Esophagus muscularis mucosa (tissue), 4 donors: ENCODE measurements at places on chromosomes 1 and 21. TPM values are rescaled to one million over a fixed set of nuclear protein-coding genes. Genes with fewer than 3 reads are reported as not detected.
A peak's percentile ranks its signal among the peaks of the same experiment; 100 is the strongest.

LY9 gene
- total RNA-seq, result not detected

SDE2 gene
- total RNA-seq, result 22.5 TPM

SLC25A34 gene
- 0.69 TPM for total RNA-seq

RXFP4 gene
- not detected for total RNA-seq

SPRR2A gene
- 2.5 TPM for total RNA-seq

OR2G6 gene
- total RNA-seq, result not detected

ZP4 gene
- not detected for total RNA-seq

OR2M5 gene
- not detected for total RNA-seq

TINAGL1 gene
- 354 TPM for total RNA-seq

MNDA gene
- 2.6 TPM for total RNA-seq

DNA sequence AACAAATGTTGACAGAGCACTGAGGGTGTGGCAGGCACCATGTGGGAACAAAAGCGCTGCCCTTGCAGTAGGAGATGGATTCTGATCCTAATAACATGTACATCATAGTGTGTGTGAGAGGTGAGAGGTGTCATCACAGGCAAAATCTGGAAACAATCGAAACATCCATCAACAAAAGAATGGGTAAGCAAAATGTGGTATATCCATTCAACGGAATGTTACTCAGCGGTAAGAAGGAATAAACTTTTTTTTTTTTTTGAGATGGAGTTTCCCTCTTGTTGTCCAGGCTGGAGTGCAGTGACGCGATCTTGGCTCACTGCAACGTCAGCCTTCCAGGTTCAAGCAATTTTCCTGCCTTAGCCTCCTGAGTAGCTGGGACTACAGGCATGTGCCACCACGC, 112.3 kb downstream of the ACTL8 start:
- DNase-seq, result no peak

GRCh38 chr1:68234094-68234493, 1.8 kb upstream of the WLS start:
- no peak for DNase-seq

GRCh38 chr21:26572702-26573381, at the start of gene CYYR1:
Gene CYYR1, minus strand, starts transcription at chr21:26573286. Its CDS starts 346 bp downstream, at chr21:26572940.
- DNase-seq, result no peak

DNA sequence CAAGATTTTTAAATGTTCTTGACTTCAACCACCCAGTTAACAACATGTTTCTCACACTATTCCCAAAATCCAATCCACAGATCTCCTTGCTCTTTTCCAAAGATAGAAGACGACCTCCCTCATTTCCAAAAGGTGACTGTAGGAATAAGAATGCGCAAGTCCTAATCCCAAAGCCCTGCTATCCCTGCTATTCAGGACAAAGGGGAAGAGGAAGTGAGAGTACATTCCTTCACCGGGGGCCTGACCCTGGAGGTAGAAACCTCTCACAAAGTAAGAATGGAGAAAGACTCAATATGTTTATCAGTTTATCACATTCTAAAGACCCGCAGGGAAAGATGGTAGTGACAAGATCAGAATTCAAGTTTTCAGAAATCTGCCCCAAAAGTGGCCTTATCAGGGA, 55.7 kb downstream of the PLEKHA6 start:
- no peak for DNase-seq

GRCh38 chr1:230248889-230249270, 177.3 kb downstream of the PGBD5 start:
- DNase-seq, result no peak

DNA sequence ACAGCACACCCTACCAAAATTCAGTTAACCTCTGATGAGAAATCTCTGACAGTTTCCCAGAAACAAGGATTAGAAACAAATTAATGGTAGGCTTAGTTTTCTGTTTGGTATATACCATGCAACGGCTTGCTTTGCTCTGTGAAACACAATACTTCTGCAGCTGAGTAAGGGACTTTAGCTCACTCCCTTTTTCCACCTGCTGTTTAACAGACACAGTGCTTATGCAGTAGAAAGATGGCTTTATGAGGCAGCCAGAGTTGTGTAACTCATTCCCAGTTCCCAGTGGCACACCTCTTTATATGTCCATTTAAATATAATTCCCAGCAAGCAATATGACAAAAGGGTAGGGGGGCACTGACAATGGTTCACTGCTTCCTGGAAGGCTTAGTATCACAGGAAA, 124.0 kb downstream of the PIGK start:
- no peak for DNase-seq

DNA sequence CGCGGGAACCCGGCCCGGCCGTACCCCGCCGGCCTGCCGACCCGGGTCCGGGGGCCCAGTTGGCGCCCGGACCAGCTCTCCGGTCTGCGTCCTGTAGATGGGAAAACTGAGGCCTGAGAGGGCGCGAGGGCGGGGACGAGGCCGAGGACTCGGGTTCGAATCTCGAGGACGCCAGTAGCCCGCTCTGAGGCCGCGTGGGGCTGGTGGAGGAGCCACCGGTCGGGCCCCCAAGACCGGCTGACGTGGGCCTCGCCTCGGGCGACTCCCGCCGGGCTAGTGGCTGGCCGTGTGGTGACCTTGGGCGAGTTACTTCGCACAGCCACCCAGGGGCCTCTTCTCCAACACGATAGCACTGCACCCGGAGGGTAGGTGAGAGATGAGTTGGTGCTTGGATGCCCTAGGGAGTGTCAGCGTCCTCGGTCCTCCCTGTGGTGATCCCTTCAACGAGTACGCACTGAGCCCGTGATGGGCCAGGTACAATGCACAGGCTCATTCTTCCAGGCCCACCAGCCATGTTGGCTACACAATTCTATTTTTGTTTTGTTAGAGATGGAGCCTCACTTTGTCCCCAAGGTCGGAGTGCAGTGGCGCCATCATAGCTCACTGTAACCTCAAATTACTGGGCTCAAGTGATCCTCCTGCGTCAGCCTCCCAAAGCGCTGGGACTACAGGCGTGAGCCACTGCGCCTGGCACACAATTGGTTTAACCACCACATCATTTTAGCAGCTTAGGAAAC, 404 bp upstream of the SCMH1 start:
- no peak for DNase-seq

GRCh38 chr1:211684791-211685190, 9.4 kb upstream of the NEK2 start:
- DNase-seq, result peak; percentile 87

- DNase-seq, result no peak
These were observed 2.3 kb downstream of the EGLN1 start for GRCh38 chr1:231419738-231420298.

DNA sequence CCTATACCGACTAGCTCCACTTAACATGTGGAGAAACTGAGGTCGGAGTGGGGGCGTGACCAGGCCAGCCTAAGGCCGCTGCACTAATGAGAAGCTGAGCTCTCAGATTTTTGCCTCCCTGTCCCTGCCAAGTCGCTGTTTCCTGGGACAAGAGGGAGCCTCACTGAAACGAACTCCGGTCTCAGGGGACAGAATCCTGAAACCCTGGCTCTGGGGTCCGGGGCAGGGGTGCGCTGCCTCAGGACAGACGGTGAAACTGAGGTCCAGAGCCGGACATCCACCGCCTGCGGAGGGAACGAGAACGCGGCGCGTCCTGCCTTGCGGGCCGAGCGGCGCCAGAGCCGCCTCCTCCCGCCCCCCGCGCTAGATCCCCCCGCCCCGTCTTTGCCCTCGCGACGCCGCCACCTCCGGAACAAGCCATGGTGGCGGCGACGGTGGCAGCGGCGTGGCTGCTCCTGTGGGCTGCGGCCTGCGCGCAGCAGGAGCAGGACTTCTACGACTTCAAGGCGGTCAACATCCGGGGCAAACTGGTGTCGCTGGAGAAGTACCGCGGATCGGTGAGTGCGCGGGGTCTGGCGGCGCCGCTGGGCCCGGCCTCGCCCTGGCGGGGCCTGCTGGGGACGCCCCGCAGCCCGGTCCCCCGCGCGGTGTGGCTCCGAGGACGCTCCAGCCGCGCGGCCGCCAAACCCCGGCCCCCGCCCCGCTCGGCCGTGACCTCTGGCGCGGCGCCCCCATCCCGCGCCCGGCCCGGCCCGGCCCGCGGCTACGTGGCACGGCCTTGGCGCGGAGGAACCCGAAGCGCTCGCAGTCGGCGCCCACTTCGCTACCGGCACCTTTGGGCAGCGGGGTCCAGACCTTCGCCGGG, at the start of gene GPX7:
Gene GPX7 (plus strand): TSS at position 381 of the 865 bp plus-strand sequence. CDS start 39 bp downstream, at position 420.
- no peak for DNase-seq

- no peak for DNase-seq
These were observed 29.6 kb downstream of the CHIA start for GRCh38 chr1:111320066-111320879.

DNA sequence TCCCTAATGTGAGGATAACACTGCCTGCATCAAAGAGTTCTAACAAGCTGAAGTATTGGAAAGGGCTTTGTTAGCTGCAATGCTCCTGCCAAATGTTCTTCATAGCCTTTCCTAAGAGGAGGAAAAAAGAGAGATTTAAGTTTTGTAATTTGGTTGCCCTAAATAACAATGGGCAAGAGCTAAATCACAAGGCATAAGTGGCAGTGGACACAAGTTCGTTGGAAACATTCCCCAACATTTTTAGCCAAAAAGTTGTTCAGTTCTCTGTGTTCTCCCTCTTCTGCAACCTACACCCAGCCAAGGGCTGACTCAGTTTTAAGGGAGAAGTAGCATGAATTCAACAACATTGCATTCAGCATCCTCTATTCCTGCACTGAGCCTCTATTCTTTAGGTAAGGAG, 2.6 kb upstream of the UQCRHL start:
- no peak for DNase-seq

- DNase-seq, result no peak
These were observed 3.9 kb upstream of the P3R3URF start for GRCh38 chr1:46180082-46180616.

GRCh38 chr1:222769181-222769580, 32.2 kb downstream of the FAM177B start:
- DNase-seq, result no peak

- no peak for DNase-seq
These were observed 154.8 kb upstream of the VAMP3 start for GRCh38 chr1:7616076-7616832.

- no peak for DNase-seq
These were observed 836.1 kb upstream of the ADAMTS5 start for GRCh38 chr21:27802816-27803475.

GRCh38 chr1:204568576-204569315, 52.5 kb downstream of the MDM4 start:
- DNase-seq, result no peak

DNA sequence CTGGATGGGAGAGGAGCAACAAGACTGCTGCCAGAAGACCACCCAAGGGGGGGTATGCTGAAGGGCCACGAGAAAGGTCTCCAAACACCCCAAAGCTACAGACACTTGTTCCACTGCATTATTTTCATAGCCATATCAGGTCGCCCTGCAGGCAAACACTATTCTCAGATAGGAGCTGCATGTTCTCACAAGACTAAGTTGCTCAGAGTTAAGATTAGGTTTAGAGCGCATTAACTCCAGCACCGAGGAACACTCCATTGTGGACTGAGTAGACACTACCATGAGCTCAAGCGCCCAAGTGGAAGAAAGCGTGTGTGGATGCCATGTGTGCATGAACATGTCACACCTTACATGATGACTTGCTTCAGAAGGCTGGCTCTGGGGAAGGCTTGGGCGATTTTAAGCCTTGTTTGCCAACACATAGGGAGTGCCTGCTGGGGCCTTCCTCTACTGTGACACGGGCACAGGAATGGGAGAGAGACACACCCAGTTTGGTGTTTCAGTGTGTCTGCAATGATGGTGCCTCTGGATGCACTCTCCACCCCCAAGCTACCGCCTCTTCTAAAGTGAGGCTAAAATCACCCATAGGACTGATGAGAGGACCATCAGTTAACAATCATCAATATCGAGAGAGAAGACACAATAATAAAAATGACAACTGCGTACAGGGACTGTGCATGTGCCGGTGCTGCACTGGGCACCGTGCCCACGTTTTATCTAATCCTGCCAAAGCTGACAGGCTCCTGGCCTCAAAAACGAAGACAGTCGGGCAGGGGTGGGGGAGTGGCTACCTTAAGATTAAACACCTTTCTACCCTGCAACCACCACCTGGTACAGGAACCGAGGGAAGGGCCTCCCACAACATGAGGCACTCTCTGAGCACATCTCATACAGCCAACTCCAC, 34.9 kb downstream of the SSBP3 start:
- no peak for DNase-seq

- no peak for DNase-seq
These were observed 11.7 kb downstream of the UBE2G2 start for GRCh38 chr21:44789880-44790279.

GRCh38 chr1:168097921-168098528, 38.7 kb downstream of the GPR161 start:
- DNase-seq, result no peak

GRCh38 chr1:211641044-211641800, 34.2 kb downstream of the NEK2 start:
- no peak for DNase-seq

DNA sequence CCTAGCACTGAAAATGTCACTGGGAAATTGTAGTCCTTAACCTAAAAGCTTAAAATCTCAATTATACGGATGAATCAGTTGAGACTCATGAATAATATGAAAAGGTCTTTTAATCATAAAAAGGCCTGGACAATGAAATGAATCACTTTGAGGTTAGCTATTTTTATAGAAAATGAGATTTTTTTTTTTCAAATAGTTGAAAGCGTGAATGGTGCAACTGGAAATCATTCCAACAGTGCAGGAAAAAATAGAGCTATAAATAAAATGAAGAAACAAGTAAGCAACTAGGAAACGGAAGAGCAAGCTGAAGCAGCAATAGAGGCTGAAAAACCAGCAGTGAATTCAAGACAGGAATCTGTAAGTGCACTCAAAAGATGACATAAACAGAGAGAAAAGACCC, 142.9 kb downstream of the BACH1 start:
- no peak for DNase-seq

GRCh38 chr1:219900201-219900600, 28.2 kb downstream of the SLC30A10 start:
- DNase-seq, result no peak

DNA sequence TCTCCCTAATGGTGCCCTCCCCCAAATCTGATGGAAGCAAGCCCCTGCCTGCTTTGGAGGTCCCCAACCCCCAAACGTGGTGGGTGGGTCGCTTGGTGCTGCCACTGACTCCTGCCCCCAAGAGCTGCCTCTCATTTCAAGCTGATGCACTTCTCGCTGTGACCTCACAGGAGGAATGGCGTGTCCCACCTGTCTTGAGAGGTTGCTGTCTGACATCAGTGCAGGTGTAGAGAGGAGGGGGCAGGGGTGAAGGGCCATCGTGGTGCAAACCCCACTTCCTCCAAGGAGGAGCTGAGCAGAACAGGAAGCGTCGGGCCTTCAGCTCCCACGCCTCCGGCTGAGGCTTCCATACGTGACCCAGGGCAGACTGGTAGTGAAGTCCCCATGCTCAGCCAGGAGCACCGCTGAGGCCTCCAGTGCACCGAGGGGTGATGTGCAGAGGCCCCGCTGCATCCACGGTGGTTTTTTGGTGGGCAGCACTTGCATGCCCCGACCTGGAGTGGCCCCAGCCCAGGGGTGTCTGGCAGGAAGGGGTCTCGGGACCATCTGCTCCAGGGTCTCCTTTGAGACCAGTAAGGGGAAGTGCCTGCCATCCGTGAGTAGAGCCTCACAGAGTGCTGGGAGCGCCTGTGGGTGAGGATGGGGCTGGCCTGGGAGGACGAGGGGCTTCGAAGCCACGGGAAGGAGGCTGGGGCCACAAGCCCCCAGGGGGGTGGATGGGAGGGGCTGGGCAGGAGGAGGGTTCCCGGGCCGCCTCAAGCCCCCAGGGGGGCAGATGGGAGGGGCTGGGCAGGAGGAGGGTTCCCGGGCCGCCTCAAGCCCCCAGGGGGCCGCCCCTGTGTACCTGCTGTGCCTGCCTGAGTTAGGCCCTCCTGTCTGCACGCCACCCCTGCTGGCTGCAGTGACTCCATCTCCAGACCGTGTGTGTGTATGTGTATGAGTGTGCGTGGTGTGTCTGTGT, 39.8 kb downstream of the WDR4 start:
- no peak for DNase-seq

GRCh38 chr1:225908013-225908640, 15.9 kb downstream of the PYCR2 start:
- DNase-seq, result no peak

- no peak for DNase-seq
These were observed 230.1 kb downstream of the TRABD2B start for GRCh38 chr1:47766832-47767740.
